ENCODE measurements at places on chromosomes 2 and 18.

GRCh38 chr2:34784701-34785100 is 1185.6 kb upstream of the FAM98A start:
- DNase-seq, result no peak

- no peak for DNase-seq
Measured at GRCh38 chr18:25181581-25181980, 170.4 kb downstream of the ZNF521 start.

DNA sequence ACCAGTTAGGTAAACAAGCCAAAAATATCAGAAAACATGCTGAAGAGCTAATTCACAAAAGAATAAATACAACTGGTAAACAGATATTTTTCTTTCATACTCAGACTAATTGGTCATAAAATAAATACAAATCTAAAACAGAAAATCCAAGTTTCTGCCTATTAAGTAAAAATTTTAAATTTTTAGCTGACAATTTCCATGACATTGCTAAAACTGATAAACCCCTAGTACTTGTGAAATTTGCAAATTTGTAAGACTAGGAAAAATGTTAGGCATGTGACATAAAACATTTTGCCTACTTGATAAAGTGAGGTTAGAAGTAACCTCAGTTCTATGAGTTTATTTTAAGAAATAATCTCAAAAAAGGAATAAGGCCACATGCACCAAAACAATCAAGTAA is 356.1 kb downstream of the LRATD1 start:
- no peak for DNase-seq

GRCh38 chr2:124147552-124147951 is 122.5 kb downstream of the CNTNAP5 start:
- DNase-seq, result no peak

DNA sequence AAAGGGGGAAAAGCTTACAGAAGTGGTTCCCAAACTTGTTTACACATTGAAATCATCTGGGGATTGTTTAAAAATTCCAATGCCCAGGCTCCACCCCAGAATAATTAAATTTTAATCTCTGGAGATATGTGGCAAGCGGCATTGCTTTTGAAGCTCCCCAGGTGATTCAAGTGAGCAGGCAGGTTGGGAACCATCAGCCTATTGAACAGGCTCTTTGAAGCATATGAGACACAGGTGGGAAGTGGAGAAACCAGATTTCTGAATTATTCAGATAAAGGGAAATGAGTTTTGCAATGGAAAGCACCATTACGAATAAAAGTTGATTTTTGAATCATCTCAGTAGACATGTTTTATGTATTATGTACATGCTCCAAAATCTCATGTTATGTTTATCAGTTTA is 57.6 kb upstream of the NOSTRIN start:
- no peak for DNase-seq

- DNase-seq, result no peak
Measured at GRCh38 chr2:233031556-233032500, 644 bp upstream of the NEU2 start.

DNA sequence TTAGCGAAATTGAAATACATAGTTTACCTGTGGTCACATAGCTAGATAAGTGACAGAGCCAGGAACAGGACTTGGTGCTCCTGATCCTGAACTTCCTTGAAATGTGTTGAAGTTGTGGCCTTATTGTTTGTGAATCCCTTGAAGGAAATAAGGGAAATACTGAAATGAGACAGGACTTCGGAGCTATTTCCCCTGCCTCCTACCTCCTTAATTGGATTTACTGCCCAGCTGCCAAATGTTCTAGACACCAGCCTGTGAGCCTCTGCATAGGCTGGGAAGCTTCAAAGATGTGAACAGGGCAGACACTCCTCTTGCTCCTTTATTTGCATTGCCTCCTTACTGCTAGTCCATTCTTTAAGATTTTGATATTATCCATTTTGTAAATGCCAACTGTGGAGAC is 135.2 kb downstream of the PRPF40A start:
- DNase-seq, result no peak

DNA sequence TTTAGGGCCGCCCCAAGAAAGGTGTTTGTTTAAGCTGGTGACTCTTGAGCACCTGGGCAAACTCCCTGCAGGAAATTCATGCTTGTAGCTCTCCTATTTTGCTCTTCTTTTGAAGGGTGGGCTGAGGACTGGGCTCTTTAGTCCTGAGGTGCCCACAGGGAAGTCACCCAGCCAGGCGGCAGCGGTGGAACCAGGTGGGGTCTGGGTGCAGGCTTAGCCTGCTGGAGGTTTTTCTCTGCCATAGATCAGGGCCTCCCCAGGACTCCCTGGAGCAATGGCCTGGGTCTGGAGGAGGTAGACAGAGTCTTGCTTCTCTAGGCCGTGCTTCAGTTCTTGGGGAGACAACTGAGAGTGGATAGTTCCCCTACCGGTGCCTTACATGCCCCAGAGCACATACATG is 99.9 kb downstream of the CLIP4 start:
- DNase-seq, result no peak

GRCh38 chr2:69184224-69184623 is 171.2 kb downstream of the ANTXR1 start:
- no peak for DNase-seq
